ENCODE measurements at places on chromosomes 16 and 17.

DNA sequence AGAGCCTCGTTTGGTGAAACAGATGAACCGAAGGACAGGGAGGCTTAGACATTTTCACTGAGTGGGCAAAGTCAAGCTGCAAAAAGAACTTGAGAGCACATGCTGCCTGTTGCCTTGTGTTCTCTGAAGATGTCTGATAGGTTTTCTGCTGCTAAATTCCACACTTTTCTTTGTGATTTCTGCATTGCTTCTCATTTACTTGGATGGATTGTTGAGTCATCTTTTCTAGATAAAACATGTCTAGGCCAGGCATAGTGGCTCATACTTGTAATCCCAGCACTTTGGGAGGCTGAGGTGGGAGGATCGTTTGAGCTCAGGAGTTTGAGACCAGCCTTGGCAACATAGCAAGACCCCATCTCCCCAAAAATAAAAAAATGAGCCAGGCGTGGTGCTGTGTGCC is 80.4 kb upstream of the CLEC18A start:
- no peak for DNase-seq

- DNase-seq = no peak
These were observed at the start of gene WNT3 for GRCh38 chr17:46818316-46818928. TSS of gene WNT3 (minus strand) at chr17:46818692. CDS start at chr17:46818597, 95 bp downstream.

DNA sequence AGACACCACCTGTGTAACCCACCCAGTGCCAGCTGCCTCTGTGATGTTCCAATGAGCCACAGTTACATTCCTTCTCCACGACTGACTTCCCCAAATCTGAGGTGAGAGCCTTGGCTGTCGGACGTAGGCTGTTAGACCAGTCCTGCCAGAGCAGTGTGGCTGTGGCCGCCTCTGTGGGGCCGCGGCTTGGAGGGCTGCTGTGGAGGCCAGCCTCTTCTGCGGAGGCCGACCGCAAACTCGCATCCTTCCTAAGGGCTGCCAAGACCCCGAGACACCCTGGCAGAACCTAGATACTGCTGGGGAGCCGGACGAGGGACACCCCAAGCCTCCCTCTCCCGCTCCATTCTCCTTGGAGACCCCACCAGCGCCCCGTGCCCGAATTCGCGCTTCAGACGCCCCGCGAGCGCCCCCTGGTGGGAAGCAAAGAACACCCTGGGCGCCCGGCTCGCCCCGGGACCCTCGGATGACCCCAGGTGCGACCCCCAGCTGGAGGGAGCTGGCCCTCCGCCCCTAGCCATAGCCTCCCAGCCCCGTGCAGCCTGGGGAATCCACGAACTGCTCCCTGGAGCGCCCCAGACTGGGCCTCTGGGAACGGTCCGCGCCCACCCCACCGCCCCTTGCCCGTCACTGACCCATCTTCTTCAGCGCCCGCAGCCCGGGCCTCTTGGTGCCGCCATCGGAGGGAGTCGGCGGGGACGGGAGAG is 547 bp downstream of the PLCD3 start:
- DNase-seq = peak; percentile 77

- DNase-seq = no peak
These were observed 279.8 kb upstream of the SALL1 start for GRCh38 chr16:51430716-51431369.
